CD4-positive, CD25-positive, alpha-beta regulatory T cell (primary cell): ENCODE measurements at places on chromosomes 5 and 9.

GRCh38 chr5:65818592-65818991, 96.6 kb downstream of the NLN start:
- no peak for DNase-seq

DNA sequence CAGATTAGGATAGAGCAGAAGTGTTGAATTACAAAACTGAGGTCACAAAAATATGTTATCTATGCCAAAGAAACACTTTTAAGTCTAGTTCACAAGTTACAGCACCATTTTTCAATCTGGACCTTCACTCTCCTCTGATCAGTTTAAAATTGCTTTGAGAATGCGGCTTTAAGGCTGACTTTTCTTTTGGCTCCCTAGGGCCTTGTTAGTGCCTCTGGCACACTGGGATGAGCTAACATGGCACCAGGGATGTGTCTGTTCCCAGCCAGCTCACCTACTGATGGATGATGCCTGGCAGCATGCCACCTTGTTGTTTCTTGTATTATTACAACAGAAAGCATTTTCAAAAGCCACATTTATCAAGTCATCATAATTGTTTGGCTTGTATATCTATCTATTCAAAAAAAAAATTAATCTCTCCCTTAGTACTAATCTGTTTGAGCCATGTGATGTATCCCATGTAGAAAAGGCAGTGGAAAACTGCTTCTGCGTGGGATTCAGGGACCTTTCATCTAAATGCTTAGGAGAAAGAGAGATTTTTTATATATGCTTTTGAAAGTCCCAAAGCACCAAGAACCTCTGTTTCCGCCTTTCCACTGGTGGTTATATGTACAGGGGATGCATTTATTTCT, 46.6 kb downstream of the ADAMTSL1 start:
- no peak for DNase-seq

GRCh38 chr9:134443174-134444037, 117.2 kb downstream of the RXRA start:
- peak; percentile 74 for DNase-seq

DNA sequence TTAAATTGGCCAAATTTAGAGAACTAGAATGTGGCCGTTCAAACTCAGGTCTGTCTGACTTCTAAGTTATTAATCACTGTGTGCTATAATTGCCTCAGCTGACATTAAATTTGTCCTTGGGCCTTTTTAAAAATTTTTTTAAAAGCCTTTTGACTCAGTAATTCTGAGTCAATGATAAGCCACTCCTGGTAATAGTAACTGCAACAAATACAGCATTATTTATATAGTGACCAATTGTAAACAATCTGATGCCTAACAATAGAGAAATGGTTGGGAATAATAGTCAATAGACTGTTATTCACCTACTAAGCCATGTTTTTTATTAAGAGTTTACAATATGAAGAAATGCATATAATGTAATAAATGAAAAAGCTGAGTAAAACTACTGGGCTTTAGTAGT, 70.9 kb upstream of the FSD1L start:
- DNase-seq: no peak

- no peak for DNase-seq
Observed at GRCh38 chr5:164818445-164818844, 1313.0 kb downstream of the MAT2B start.

DNA sequence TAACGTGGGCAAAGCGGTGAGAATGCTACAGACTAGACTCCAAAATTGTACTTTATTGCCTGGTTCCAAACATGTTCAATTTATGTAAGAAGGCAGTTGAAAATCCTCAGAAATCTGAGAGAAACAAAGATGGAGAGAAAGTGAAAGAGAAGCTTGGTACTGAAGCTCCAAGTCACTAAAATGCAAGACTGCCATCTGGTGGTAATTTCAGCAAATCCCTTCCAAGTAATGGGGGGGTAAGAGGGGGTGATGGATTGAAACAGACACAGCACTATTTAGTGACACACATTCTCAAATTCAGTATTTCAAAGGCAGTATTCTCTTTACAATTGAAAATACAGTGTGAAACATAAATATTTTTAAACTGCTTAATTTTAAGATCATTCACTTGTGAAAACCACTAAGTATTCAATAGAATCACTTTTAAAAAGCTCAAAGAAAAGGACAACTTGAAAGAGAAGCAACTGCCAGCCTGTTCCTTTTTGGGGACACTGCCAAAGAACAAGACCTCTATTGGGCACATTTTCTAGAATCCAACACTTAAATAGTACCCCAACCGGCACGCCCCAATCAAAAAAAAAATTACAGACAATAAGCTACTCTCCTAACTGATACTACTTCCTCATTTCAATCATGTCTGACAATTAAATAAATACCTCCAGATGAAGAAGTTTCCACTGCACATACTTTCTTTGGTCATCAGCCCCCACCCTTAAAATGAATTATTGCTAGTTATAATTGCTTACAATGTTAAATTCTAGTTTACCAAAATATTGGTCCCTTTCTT, 131.5 kb downstream of the AGTPBP1 start:
- DNase-seq: peak; percentile 27

DNA sequence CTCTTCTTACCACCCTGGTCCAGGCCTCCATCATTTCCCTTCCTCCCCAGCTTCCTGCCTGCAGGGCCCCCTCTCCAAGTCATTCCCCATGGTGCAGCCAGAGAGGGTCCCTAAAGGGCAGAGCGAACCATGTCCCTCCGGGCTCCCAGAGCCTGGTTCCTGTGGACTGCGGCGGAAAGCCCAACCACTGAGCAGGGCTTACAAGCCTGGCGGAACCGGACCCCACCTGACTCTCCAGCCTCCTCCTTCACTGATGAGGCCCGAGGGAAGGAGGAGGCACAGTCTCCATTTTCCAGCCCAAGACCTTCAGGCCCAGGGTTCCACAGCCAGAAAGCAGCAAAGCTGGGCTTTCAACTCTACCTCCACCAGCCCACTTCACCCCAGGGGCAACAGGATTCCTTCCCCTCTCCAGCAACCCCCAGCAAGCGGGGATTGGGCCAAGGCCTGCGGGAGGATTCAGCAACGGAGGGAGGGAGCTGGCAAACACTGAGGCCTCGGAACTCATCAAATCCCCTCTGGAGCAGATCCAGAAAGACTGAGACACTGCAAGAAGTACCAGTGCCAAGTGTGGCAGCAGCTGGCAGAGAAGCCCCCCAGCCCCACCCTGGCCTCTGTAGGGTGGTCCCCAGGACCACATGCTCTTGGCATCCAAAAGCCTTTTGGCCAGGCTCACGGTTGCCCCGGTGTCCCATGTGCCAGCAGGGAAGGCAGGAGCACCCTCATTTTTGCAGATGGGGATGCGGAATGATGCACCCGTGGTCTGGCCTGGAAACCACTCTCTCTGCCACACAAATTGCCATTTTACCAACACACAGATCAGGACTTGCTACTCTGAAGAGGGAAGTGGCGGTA, 3.1 kb downstream of the FAM163B start:
- no peak for DNase-seq

DNA sequence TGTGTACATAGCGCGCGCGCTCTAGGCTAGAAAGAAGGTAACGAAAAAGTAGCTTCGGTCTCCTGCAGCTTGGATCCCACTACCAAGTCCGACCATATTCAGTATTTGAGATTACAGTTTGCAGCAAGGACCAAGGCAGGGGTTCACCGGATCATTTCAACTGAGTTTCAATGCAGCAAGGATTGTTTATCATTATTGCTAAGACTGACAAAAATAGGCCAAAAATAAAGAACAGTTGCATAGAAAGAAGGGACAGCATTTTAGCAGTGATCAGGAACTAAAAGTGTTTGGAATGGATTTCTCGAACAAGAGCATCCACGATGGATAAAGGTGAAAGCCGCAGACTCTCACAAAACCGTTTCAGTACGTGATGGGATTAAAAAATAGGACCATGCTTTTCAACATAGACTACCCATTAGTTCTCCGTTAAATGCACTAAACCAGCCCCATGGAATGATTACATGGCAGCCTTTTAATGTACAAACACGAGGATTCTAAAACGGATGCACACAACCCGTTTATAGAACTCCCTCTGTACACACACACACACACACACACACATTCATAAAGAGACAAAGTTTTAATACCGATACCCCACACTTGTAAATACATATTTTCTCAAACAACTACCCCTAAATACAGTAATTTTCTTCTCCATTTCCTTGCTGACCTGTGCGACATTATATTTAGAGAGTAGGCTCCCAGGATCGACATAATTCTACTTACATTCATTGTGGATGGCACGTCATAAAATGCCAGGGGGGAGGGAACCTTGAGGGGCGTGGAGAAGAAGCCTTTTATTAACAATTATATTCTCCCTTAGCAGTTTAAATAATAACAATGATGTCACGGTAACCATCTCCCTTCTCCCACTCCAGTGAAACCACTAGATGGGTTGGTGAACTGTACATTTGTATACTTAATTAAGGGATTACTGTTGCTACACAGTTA, 197.1 kb downstream of the MEF2C start:
- no peak for DNase-seq

GRCh38 chr9:89926691-89927220, 321.9 kb downstream of the GADD45G start:
- DNase-seq: no peak

GRCh38 chr5:10509575-10509974, 54.3 kb upstream of the ANKRD33B start:
- no peak for DNase-seq

DNA sequence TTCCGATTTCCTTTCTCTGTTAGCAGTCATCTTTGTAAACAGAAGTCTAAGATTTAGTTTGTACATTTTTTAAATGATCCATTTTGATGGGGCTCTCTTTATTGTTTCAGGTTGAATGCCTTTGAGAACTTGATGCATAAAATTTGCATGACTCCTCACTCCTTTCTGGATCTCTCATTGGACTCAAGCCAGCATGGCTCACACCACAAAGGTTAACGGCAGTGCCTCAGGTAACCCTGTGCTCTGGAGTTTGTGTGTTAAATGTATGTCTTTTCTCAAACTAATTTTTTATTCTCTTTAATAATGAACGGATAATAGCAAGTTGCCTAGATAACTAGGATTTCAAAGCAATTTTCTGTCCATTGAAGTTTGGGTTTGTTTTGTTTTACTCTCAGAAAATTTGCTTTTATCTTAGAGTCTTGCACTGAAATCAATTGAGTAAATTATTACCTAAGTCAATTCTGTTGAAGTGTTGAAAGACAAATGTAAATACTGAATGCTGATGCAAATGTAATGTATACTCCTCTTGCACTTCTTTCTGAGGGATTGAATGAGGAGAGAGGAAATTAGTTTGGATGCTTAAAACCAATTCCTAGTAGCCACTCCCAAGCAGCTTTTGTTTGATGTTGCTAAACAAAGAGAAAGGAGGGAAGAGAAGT, 164.6 kb upstream of the DMRT1 start:
- DNase-seq: no peak

DNA sequence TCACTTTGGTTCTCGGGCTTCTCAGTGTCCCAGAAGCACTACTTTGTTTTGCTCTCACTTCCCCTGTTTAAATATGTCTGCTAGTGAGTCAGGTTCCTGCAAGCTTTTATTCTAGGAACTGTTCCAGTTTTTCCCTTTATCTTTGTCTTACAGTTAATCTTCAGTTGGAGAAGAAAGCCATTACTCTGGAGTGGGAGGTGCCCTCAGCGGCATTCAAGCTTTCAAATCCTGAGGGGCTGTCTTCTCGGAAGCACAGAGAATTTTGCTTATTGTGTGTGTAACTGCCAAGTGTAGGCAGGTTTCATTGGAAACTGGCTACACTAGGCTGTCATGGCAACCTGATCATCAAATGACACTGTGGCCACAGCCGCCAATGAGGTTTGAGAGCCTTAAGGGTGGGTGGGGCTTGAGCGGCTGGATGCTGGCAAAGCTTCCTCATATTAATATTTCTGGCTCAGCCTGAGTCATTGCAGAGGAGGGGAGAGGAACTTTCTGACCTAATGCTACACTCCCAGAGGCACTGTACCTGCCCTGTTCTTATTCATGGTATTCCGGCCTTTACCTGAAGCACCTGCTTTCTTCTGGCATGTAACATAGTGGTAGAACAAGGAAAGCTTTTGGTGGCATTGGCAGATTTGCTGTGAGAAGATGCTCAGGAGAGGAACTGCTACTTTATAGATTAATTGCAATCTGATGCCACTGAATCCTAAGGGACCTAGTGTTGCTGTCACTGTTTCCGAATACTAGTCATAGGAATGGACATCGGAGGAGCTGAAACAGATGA, 26.3 kb downstream of the SLC25A25 start:
- peak; percentile 90 for DNase-seq

DNA sequence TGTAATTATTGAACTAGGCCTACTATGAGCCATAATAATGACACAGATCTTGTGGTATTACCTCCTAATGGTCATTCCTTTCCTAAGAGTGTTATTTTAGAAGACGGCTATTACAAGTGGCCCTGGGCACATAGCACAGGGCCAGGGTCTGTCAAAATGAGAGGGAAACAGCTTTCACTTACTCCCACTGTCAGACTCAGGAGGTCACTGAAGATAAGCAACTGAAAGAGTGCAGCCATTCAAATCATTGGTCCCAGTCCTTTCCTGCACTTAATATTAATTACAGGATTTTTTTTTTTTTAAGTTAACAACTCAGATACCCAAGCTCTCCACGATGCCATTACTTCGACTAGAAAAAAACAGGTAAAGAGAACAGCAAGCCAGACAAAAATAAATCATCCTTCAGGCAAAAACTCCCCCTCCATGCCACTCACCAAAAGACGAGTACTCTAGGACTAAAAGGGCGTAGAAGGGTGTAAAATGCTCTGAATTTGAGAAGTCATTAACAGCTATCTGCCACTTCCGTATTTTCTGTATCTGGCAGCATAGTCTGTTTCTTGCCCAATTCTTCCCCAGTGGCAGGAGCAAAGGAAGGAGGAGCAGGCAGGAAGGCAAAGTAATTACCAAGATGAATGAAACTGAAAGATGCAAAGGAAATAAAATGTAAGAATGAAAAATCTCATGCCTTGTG, 87.4 kb downstream of the ZNF608 start:
- DNase-seq: no peak

DNA sequence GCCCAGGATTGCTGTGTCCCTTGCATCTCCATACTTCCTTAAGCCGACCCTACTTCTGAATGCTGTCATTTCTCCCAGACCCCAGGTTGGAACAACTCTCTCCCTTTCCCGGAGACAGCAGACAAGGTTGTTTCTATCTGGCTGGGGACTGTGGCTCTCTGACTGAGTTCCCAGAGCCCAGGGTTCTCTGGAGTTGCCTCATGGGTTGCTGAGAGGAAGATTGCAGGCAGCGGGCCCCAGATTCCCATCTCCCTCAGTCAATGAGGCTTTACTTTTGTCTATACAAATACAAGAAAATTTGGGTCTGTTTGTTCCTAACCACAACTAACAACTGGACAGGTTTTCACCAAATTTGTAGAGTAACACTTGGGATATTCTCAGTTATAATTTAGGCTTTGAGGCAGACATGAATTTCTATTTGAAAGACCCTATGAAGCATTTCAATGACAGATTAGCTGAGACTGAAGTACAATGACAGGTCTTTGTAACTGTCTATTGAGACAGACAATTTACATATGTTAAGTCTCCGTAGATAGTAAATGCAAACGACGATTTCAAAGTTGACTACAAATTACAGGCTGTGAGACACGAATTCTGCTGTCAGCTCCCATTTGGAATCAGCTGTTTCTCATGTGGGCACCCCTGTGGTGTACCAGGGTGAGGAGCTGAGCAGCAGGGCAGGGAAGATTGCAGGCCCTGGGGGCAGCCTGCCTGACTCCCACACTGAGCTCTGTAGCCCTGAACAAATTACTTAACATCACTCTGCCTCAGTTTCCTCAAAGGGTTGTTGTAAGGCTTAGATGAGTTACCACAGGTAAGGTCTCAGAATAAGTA, 107.5 kb downstream of the ATP10B start:
- DNase-seq: no peak

GRCh38 chr5:148297731-148298130, 14.5 kb upstream of the SPINK7 start:
- DNase-seq: no peak
